ENCODE measurements at places on chromosomes 6 and 20.

DNA sequence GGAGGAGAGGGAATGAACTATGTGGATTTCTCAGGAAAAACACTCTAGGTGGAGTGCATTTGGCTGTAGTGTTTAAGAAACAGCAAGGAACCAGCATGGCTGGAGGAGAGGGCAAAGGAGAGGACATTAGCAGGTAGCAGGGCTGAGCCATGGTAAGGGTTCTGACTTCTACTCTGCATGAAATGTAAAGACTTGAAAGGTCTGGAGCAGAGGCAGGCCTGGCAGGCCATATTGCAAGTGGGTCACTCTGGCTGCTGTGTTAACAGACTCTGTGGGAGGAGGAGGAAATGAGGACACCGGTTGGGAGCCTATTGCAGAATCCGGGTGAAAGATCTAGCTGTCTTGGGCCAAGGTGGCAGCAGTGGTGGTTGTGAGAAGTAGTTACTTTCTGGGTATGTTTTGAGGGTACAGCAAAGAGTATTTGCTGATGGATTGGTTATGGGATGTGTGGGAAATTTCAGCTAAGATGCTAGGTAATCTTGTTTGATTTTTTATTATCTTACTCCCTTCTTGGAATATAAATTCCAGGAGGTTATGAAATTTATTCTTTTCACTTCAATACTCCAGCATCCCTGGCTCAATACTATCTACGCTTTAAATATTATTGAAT lies 115.9 kb upstream of the BCLAF1 start:
- no peak for DNase-seq

- DNase-seq: peak; percentile 72
Observed at GRCh38 chr20:59087829-59088433, 45.3 kb upstream of the PRELID3B start.

- DNase-seq: no peak
Observed at GRCh38 chr6:166977621-166978525, 21.3 kb upstream of the CEP43 start.

- DNase-seq: peak; percentile 6
Observed at GRCh38 chr6:4606821-4607704, 169.1 kb upstream of the CDYL start.

GRCh38 chr6:35678021-35678654 lies 10.6 kb downstream of the FKBP5 start:
- no peak for DNase-seq

- DNase-seq: peak; percentile 13
Observed at GRCh38 chr20:60228255-60228654, 270.0 kb downstream of the CDH26 start.

DNA sequence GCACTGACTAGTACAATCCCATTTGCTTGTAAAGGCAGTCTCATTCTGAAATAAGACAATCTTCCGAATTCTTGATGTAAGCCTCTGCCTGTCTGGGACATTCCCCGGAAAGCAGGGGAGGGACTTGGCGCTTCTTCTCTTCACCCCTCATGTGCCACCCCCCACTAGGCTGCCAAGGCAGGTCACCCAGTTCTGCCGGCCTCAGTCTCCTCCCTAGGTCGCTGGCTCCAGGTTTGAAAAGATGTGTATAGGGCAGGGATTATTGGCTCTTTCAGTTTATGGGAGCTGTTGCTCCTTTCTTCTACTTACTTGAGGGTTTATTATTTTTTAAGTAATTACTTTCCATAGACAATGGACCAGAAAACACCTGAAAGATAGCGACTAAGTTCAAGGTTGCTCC lies 158.1 kb upstream of the RPS6KA2 start:
- no peak for DNase-seq

- DNase-seq: no peak
Observed at GRCh38 chr6:29927275-29927569, 15.1 kb upstream of the HLA-A start.

- DNase-seq: no peak
Observed at GRCh38 chr6:161217628-161218027, 56.2 kb downstream of the AGPAT4 start.

DNA sequence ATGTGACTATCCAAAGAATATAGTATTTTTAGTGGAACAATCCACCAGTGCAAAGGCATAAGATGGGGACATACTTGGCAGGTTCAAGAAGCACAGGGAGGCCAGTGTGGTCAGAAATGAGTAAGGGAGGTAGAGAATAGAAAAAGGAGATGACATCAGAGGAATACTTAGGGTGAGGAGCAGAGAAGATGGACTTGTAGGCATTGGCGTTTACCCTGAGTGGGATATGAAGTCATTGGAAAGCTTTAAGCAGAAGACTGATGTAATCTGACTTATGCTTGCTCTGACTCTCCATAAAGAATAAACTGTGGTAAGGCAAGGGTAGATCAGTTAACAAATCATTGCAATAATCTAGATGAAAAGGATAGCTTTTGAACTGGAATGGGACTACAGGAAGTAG lies 228.7 kb downstream of the GJA1 start:
- no peak for DNase-seq

DNA sequence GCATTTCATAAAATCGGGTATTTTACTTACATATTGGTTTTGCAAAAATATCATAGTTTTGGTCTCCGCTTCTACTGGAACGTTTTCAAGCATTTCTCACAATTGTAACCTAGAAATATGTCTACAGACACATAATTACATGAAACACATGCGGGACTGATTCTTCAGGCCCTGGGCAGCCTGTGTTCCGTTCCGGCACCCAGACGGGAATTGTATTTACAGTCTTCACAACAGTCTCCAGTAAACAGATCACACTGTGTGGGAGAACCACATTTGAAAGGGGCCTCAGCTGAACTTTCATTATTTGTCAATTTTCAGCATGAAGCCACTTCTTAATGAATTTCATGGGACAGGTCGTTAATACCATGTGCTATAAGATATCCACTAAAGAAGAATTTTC lies 196.9 kb downstream of the DST start:
- DNase-seq: no peak

GRCh38 chr20:25089662-25090061 lies 7.7 kb upstream of the VSX1 start:
- DNase-seq: no peak

DNA sequence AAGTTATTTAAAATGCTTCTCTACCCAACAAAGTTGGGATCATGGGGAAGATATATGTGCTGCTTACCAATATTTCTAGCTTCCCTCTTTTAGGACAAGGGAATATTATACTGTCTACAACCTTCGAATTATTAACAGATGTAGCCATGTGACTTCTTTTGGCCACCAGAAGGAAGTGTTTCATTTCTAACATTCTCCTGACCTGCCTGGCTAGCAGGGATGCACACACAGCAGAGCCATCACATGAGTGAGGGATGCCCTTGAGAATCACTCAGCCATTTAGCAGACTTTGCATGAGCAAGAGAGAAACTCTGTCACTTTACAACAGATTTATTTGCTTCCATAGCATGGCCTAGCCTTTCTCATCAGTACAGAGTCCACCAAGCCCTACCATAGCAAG lies 230.7 kb upstream of the MARCKS start:
- peak; percentile 79 for DNase-seq

DNA sequence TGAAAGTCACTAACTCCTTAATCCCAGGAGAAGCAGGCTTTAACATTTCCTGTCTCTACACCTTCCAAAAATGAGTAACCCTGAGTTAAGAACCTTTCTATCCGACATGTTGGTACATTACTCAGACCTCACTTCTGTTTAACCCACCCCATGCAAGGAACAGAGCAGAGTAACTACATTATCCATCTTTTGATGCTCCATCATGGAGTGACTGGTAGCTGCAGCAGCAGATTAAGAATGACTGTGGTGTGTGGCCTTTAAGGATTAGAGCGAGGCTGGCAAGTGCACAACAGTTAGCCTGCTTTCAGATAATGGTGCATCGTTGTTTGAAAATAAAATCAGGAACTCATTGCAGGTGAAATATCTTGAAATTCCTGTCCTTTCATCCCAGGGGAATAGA lies 2.0 kb downstream of the TRAF3IP2 start:
- no peak for DNase-seq

GRCh38 chr6:63543982-63544381 lies 28.3 kb upstream of the LOC128125822 start:
- no peak for DNase-seq

GRCh38 chr6:27593200-27593818 lies 120.4 kb upstream of the ZNF184 start:
- DNase-seq: peak; percentile 44

GRCh38 chr6:139706912-139707311 lies 332.5 kb upstream of the CITED2 start:
- DNase-seq: no peak

- DNase-seq: no peak
Observed at GRCh38 chr6:10977231-10977968, 66.7 kb downstream of the ELOVL2 start.

- no peak for DNase-seq
Observed at GRCh38 chr6:143691900-143692636, 14.3 kb downstream of the PHACTR2 start.

GRCh38 chr20:22833851-22834250 lies 201.3 kb upstream of the SSTR4 start:
- DNase-seq: no peak

DNA sequence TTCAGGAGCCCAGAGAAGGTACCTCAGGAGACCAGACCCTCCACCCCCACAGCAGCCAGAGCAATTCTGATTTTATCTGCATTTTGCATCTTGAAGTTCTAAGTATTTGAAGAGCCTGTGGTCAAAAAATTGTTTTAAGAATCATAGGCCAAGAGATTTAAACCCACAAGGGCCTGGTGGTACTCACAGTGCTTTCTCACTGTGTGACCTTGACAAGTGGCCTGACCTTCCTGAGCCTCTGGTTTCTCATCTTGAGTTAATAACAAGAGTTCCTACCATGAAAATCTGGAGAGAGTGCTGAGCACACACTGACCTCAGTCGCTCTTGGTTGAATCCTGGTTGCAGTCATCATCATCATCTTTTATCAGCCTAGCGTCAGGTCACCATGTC lies 45.4 kb upstream of the ID1 start:
- DNase-seq: no peak

DNA sequence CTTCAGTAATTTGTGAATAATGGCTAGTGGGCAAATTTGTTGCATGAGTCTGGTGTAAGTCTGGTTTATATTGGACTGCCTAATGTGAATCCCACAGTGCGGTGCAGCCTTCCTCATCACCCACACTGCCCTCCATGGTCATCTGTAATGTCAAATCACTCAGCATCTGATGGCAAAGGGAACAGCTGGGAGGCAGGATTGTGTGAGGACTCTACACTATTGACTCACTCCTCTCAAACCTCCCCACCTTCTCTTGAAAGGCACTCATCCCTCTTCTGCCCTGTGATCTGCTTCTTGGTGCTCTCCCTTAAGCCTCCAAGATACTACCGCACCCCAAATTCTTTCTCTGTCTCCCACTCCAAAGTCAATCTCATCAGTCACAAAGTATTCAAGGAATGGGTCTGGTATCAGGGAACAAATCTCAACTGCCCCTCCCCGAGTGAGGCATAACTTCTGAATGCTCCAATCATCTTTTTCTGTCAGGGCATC lies 146.0 kb upstream of the BEND6 start:
- no peak for DNase-seq

DNA sequence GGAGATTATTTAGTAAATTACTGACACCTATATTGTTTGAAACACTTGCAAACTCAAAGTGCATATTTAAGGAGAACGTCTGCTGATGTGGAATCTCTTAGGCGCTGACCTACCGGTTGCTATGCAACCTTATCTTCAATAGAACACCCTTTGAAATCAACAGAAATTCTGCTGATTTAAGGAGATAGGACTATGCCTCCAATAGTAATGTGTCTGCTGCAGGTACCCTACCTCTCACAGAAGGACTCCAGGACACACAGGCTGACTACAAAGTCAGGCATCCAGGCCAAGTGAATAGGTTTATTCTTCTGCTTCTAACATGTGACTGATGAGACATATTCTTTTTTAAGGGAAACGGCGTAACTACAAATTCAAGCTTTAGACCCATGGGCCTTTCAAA lies 311.7 kb downstream of the CBLN4 start:
- no peak for DNase-seq

DNA sequence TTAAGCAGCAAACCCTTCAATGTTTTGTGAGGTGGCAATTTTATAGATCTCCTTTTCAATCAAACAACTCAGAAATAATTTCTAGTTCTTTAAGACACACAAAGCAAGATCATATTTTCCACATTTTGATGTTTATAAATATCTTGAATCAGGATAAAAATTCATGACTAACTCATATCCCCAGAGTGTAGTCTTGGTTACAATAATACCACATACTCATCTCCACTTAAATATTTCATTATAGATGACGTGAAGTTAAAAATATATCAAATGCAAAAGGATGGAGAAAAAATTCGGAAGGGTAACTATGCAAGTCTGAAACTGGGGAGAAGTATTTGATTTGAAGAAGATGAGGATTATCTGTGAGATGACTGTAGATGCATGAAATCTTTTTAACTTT lies 59.8 kb upstream of the HIVEP1 start:
- no peak for DNase-seq

DNA sequence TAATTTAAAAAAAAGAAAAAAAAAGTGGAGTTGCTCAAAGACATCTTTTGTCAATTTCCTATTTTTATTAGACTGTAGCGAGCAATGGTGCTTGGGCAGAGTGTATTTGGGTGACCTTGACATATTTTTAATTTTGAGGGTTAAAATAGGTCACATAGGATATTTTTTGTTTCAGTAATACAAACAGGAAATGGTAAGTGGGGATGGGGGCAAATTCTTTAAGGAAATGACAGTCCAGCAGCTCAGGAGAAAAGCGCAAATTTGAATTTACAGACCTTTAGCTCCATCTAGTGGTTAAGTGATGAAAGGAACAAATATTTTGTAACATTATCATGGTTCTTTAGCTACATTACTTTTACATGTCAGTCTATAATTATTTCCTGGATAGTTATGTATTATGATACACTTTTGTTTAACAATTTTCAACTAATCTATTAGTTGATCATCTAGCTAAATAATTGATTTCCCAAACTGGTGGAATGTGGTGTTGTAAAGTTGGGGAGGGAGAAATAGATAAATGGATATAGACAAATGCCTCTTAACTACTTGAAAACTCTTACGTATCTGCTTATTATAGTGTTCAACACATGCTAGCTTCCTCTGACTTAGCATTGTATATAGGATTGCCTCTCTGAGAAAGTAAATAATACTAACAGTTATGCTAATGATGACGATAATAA lies 10.0 kb downstream of the CITED2 start:
- peak; percentile 66 for DNase-seq

DNA sequence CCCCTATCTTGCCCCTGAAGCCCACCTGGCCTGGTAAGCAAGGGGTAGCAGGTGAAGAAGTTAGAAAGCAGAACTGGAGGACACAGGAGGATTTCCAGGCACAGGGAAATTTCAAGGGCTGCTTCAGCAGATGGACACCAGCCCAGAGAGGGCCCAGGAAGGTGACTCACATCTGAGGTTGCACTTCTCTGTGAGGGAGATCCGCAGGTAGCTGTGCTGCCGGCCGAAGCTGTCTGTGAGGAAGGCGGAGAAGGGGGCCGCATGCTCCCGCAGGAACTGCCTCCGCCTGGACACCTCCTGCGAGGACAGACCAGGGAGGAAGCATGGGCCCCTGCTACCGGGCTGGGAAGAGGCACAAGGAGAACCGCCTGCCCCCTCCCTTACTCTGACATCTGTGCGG lies 7.1 kb downstream of the MOCS1 start:
- DNase-seq: no peak

- peak; percentile 19 for DNase-seq
Observed at GRCh38 chr6:117317261-117317660, 51.9 kb downstream of the VGLL2 start.

Measured in GM12865 (cell line).